NCI-H82 (cell line): ENCODE measurements at places on chromosomes 5 and 9.
A peak's percentile ranks its signal among the peaks of the same experiment; 100 is the strongest.

GRCh38 chr5:147613359-147613758, 103.5 kb upstream of the DPYSL3 start:
- no peak for DNase-seq

DNA sequence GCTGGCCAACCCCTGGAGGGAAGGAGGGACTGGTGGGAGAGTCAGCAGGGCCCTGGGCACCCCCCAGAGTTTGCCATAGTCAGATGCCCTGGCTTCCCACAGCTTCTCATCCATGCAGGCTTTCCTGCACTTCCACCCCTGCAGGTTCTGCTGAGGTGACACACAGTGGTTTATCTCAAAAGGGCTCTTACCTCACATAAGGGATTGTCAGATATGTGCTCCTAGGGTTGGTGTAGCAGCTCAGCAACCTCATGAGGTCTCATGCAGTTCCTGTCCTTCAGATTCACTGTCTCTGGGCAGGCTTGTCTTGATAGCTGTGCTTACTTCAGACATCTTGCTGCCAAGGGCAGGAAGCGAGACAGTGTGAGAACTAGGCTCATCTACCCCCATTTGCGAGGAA, 143.4 kb downstream of the KDM4C start:
- DNase-seq = no peak

DNA sequence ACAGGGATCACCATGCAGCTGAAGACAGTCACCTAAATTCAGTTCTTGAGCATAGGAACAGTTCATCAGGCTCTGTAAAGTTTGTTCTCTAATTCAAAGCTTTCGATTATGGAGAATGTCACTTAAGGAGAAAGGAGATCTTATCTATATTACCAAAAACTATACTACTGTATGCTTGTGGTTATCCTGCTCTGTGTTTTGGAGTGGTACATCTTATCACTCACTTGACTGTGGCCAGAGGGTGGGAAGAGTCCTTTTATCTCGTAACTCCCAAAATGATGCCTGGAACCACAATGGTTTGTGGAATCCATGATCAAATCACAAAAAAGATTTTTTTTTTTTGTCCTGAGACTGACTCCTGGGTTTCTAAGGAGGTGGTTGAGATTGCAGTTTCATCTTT, 230.7 kb downstream of the COMMD10 start:
- DNase-seq = no peak

GRCh38 chr5:90932052-90932699, 373.6 kb downstream of the ADGRV1 start:
- peak; percentile 18 for DNase-seq

GRCh38 chr9:111455638-111456037, 28.5 kb downstream of the ECPAS start:
- no peak for DNase-seq

DNA sequence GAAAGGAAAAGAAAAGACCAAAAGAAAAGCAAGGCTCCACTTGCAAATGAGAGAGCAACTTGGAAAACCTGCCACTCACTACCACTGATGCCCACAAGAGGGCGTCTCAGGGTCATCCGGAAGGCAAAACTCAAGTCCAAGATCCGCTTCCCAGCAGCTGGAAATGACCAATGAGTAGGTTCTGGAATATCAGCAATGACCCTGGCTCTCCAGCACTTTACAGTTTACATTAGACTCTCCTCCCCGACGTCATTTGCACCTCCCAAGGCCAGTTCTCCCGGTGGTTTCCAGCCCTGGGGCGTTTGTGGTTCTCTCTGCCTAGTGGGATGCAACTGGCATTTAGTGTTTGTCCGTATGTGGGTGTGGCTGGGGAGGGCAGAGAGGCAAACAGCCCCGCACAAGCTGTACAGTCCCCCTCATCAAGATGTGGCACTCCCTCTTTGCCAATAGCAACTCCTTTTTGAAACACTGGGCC, 193.8 kb upstream of the ZNF618 start:
- peak; percentile 81 for DNase-seq

GRCh38 chr5:148457183-148457620, 73.4 kb downstream of the FBXO38 start:
- DNase-seq = peak; percentile 67

DNA sequence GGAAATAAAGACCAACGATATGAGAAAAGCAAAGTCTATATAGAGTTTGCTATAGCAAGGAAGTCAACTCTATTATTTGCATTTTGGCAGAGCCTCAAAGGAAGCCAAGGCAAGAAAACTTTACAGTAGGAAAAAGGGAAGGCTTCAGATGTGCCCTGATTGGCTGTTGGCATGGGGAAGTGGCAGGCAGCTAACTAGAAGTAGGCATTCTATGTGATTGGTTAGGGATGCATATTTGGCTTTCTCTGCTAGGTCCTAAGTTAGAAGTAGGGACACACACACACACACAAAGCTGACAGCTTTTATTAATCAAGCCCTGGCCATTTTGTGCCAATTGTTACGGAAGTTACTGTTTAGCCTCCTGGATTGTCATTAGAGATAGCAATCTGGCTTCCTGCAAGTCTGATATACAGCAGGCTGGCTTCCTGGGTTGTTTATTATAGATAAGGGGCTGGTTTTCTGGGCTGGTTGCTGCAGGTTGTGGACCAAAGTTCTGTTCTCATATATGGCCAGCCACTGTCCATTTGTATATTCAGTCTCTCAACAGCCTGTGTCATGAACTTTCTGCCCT, 308.1 kb upstream of the GRAMD2B start:
- DNase-seq = no peak

GRCh38 chr5:143010351-143010750, 240.2 kb downstream of the ARHGAP26 start:
- peak; percentile 96 for DNase-seq

DNA sequence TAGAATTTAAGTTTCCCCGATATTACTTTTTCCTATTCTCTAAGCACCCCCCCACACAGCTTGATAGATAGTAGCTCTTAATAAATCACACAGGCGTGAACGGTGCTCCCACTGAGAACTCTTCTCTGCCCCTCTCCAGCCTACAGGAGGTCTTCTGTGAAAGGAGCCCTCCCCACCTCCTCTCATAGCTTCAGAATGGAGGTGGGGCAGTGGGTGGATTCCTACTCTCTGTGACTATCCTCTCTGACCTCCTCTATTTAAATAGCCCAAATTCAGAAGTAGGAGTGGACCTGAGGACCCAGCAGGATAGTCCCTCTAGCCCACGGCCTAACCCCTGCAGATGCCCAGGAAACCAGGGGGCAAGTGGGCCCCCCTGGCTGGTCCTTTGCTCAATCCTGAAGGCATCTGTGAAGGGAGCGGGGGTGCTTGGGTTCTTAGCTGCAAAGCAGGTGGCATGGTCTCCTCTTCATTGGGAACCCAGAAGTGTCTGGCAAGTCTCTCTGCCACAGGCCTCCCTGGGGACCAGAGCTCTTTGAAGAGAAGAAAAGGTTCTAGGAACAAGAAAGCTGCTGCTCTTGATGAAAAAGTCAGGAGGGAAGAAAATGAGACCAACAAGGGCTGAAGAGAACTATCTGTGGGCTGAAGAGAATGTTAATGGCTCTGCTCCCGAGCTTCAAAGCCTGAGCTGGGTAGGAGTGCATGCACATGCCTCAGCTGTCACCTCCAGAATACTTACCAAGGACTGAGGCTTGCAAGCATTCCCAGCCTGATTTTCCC, 21.1 kb upstream of the HSPA9 start:
- no peak for DNase-seq

GRCh38 chr9:93254806-93255493, 71.0 kb downstream of the WNK2 start:
- no peak for DNase-seq

- DNase-seq = no peak
Measured at GRCh38 chr9:130092910-130093309, 39.2 kb downstream of the GPR107 start.

- no peak for DNase-seq
Measured at GRCh38 chr5:65672796-65673195, 48.0 kb downstream of the SHLD3 start.

DNA sequence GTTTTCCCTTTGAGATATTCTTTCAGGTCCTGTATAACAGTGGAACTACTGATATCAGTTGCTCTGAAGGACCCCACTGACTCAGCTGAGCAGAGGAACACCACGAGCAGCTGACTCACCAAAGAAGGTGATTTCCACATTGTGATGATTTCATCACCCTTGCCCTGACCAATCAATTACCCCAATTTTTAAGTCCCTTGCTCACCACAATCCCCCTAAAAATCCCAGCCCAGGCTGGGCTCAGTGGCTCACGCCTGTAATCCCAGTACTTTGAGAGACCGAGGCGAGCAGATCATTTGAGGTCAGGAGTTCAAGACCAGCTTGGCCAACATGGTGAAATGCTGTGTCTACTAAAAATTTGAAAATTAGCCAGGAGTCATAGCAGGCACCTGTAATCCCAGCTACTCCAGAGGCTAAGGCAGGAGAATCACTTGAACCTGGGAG, 125.3 kb upstream of the ABCA1 start:
- DNase-seq = no peak

DNA sequence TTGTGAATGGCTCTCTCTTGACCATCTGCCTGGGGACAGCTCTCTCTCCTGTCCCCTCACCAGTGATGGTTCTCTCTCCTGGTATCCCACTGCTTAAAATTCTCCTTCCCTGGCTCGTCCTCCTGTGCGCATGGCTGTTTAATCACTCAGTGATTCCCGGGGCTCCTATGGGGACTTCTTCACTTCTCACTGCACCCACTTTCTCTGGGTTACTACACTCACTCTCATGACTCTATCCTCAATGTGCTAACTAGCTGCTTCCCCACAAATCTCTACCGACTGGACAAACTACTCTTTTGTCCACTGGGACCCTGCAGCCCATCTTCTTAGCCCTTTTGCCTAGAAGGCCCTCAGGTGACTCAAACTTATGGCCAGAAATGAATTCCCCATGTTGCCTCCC, 89.1 kb upstream of the TBC1D2 start:
- DNase-seq = no peak

DNA sequence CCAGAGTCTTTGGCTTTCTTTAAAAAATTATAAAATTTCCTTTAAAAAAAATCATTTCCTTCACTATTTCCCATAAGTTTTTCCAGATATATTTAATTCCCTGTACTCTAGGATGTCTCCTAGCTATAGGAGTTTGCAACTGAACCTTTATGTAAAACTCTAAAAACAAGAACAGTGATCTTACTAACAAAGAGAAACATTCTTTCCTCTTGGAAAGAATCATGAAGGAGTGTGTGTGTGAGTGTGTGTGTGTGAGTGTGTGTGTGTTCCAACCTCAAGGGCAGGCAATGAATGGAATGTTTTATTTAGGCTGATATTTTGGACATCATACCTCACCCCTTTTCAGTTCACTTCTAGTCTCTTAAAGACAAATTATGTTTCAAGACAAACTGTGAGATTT, 309.2 kb downstream of the CEMIP2 start:
- DNase-seq = no peak

- no peak for DNase-seq
Measured at GRCh38 chr9:123820139-123820538, 109.8 kb downstream of the DENND1A start.

DNA sequence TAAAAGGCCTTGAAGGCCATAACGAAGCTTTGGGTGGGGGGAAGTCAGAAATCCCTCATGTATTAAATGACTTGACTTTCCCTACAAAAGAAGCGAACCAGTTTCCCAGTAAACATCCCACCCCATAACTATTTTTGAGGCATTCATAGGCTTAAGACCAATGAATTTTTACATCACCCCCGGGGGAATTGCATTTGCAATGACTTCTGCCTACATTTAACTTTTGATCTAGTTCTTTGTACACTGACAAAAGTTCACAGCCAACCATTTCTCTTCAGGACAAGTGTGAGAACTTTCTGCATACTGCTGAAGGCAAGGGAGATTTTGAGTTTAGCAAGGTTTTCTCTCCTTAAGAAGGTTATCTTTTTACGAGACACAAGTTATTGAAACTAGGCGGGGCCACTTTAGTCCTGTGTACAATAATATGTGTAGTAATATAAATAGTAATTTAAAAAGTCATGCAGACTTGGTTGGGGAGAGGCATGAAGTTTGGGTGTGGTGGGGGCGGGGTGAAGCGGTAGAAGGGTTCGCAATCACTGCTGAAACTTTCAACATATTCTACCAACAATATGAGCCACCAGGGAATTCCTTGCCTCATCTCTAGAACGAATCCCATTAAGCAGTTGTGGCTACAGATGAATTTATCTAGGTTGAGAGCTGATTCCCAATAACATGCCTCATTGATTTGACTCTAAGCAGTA, 2.5 kb downstream of the TJP2 start:
- peak; percentile 42 for DNase-seq

DNA sequence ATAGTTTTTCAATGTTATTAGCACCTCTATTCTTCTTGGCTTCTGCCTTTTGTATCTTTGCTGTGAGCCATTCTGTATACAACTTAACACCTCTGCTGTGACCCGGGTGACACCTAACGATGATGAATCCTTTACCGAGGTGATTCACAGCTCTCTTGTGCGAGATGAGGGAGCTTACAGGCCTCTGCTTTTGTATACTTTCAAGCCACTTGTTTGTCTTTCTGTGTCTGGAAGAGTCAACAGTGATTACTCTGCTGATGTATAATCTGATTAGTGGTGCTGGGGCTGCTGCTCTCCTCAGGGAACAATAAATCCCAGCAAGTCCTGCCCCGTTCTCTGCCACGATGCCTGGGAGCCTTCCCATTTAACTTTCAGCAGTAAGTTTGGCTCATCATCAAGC, 442.9 kb upstream of the SGCD start:
- peak; percentile 95 for DNase-seq

DNA sequence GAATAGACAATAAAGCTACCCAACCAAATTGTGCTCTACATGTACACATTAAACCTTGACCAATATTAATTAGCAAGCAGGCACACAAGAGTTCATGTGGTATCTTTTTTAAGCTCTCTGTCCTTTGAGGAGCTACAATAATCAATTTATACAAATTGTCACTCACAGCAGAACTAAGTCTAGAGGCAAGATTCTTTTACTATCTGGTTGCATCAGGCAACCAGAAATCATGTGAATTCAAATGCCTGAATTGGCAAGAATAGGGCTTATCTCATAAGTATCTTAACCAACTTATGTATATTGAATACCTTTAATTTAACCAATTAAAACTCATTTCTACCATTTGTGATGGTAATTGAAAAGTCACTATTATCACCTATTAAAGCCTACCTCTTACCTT, 145.5 kb upstream of the HAPLN1 start:
- DNase-seq = no peak
